Upper lobe of right lung (tissue), 1 donor: ENCODE measurements at places on chromosomes 5 and 9. TPM values are rescaled to one million over a fixed set of nuclear protein-coding genes. Genes with fewer than 3 reads are reported as not detected.
A peak's percentile ranks its signal among the peaks of the same experiment; 100 is the strongest.

Gene CNTNAP3
- 5.2 TPM for total RNA-seq

Gene ADAMTS2
- total RNA-seq = 16.4 TPM

Gene FOXD4L5
- total RNA-seq = 0.41 TPM

Gene C1QTNF2
- 2.2 TPM for total RNA-seq

DNA sequence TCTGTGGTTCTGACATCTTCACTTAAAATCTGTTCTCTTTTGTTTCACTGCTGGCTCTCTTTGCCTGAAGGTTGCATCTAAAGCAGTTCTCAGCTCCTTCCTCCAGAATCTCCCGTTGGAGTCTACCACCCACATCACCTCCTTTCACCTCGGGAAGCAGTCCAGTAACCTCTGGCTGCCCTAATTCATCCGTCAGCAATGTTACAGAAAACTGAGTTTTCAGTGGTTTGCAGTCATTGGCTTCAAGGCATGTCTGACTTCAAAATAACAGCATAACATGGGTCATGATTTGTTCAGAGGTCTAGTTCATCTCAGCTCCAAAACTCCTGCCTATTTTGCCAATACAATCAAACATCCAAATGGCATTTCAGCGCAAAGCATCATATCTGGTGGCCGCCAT lies 107.7 kb downstream of the GOLPH3 start:
- H3K4me1 ChIP-seq = no peaks in the 10 kb centered on the region
- no peak for DNase-seq
- H3K27ac ChIP-seq = no peak overlapping the region
- H3K36me3 ChIP-seq = peaks cover 20% of the 10 kb centered on the region

DNA sequence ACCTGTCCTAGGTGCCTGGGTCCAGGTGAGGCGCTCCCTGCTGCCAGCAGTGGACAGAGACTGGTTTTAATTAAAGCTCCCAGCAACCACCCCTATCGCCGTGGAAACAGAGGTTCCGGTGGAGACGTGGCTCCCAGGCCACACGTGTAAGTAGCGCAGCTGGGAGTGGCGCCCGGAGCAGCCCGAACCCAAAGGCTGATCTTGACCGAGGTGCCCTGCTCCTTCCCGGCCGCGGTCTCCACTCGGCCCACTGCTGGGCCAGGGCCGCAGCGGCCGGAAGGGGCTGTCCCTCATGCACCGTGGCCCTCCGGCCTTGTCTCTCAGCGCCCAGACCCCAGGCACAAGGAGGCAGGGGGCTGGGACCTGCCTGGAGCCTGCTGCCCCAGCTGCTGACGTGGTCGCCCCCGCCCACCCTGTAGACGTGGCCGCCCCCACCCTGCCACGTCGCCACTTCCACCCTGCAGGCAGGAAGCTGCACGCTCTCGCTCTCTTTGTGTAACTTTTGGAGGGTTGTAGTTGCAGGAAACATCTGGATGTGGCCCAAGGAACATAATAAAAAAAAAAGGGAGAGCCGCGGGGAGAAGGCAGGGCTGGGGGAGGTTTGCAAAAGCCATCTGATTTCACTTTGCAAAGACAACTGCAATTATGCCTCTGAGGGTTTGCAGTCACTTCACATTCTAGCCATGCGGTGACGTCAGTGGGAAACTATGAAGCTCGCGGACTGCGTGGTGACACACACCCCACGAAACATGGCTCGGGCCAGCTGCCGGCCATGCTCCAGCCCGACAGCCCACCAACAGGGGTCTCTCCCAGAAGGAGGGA lies 129.9 kb downstream of the RXRA start:
- no peaks in the 10 kb centered on the region for H3K27me3 ChIP-seq
- H3K27ac ChIP-seq = peak overlapping the region; percentile 95
- peak; percentile 91 for DNase-seq
- H3K4me3 ChIP-seq = peak overlapping the region; percentile 49

GRCh38 chr5:98872674-98873073 lies 56.1 kb downstream of the CHD1 start:
- no peak overlapping the region for H3K27ac ChIP-seq
- H3K4me3 ChIP-seq = no peak overlapping the region
- no peaks in the 10 kb centered on the region for H3K4me1 ChIP-seq
- H3K27me3 ChIP-seq = no peaks in the 10 kb centered on the region
- no peak for DNase-seq

DNA sequence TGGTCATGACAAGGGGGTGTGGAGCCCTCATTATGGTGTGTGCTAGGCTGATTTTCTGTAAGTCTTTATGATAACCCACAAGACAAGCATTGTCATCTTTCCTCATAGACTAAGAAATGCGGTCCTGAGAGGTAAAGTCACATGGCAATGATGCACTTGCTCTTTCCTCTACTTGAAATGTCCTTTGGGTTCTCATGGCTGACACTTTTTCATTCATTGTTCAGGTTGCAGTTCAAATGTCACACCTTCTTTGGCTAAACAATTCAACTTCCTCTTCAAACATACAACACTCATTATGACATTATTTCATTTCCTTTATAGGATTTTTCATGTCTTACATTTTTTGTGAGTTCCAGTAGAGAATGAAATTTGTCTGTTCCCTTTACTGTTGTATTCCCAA lies 323.6 kb upstream of the PRR16 start:
- H3K4me3 ChIP-seq = no peak overlapping the region
- H3K27me3 ChIP-seq = no peaks in the 10 kb centered on the region
- no peak overlapping the region for H3K27ac ChIP-seq
- H3K36me3 ChIP-seq = no peaks in the 10 kb centered on the region
- DNase-seq = no peak

DNA sequence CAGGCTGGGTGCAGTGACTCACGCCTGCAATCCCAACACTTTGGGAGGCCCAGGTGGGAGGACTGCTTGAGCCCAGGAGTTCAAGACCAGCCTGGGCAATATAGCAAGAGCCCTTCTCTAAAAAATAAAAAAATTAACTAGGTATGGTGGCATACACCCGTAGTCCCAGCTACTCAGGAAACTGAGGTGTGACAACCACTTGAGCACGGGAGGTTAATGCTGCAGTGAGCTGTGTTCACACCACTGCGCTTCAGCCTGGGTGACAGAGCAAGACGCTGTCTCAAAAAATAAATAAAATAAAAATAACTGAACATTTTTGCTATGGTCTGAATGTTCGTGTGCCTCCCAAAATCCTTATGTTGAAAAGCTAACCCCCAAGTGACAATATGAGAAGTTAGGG lies 24.5 kb downstream of the AGTPBP1 start:
- peaks cover 4% of the 10 kb centered on the region for H3K4me1 ChIP-seq
- no peak for DNase-seq
- H3K36me3 ChIP-seq = no peaks in the 10 kb centered on the region
- no peak overlapping the region for H3K4me3 ChIP-seq
- H3K27ac ChIP-seq = no peak overlapping the region

- no peak for DNase-seq
- no peak overlapping the region for H3K4me3 ChIP-seq
- H3K27ac ChIP-seq = no peak overlapping the region
- peaks cover 18% of the 10 kb centered on the region for H3K4me1 ChIP-seq
Observed at GRCh38 chr9:92590377-92590776, 54.6 kb upstream of the ECM2 start.

DNA sequence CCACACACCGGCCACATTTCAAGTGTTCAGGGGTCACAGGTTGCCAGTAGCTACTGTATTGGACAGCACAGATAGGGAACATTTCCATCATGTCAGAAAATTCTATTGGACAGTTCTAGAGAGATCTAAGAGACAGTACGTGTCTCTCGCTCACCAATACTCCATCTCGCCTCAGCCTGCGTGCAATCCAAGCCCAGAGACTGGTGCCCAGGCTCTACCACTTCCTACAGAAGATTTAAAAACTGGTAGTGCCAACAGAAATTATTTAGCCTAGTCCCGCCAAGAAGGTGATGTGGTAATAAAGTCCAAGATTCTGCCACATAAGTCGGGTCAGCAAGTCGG lies 390 bp upstream of the SNX2 start:
- H3K27me3 ChIP-seq = no peaks in the 10 kb centered on the region
- DNase-seq = no peak
- peak overlapping the region; percentile 65 for H3K27ac ChIP-seq
- H3K4me3 ChIP-seq = peak overlapping the region; percentile 70
- H3K36me3 ChIP-seq = no peaks in the 10 kb centered on the region
